NCI-H446 (cell line): ENCODE measurements at places on chromosomes 6 and 20.

GRCh38 chr6:7960141-7960540, 49.6 kb upstream of the TXNDC5 start:
- DNase-seq = no peak

DNA sequence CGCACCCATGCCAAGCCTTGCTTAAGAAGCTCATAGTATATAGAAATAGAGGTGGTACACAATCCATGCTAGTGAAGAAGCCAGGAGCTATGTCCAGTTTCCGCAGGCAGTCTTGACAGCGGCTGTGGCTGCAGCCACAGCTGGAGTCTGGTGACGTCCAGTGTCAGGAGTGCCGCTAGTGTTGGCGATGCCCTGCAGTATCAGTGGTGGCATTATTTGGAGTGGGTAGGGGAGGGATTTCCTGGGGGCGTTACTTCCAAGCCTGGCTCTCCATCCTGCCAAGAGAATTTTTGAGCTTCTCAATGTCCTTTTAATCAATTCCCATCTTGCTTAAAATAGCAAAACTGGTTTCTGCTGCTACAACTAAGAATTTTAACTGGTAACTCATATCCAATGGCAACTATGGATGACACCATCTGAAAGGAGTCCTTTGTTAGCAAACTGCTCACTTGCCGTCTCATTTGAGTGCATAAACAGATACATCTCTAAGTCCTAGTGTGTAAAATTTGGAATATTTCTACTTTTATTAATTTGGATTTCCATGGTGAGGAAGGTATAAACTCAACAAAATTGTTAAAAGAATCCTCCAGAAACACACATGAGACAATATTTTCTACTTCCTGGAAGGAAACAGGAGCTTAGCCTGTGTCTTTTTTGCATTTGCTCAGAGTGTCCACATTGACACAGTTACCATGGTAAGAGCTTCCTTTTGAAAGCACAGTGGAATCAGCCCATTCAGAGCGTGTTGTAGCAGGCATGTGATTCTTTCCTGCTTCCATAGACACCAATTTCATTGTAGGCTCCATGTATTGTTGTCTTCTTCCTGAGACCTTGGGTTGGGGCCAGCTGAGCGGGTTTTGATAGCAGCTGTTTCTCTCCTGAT, 44.6 kb upstream of the PXDC1 start:
- no peak for DNase-seq

- no peak for DNase-seq
Measured at GRCh38 chr6:121439926-121440325, 4.5 kb downstream of the GJA1 start.

DNA sequence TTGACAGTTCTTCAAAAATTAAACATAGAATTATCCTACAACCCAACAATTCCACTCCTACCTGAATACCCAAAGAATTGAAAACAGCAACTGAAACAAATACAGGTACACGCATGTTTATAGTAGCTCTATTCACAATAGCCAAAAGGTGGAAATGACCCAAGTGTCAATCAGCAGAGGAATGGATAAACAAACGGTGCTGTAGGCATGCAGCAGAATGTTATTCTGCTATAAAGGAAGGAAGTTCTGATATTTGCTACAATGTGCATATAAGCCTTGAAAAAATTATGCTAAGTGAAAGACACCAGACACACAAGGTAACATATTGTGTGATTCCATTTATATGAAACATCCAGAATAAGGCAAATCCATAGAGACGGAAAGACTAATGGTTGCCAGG, 38.5 kb upstream of the PRELID3B start:
- DNase-seq = no peak

- no peak for DNase-seq
Measured at GRCh38 chr20:58043236-58044140, 185.0 kb downstream of the ANKRD60 start.

DNA sequence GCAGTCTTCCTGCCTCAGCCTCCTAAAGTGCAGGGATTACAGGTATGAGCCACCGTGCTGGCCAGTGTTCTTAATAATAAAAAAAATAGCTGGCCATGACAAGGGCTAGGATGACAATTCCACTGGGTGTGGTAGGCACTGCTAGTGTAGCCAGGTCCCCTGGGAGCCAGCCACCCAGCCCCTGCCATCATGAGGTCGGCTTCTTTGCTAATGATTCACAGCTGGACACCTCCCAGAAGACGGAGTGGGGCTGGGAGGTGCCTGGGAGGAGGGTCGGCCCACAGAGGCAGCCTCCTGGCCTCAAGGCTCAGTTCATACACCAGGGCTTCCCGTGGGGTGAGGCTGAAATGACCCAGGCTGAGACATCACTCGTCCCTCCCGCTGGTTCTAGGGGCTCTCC, 230.4 kb downstream of the TAF4 start:
- DNase-seq = no peak

- DNase-seq = no peak
Measured at GRCh38 chr6:46876126-46876525, 45.6 kb downstream of the ADGRF5 start.

DNA sequence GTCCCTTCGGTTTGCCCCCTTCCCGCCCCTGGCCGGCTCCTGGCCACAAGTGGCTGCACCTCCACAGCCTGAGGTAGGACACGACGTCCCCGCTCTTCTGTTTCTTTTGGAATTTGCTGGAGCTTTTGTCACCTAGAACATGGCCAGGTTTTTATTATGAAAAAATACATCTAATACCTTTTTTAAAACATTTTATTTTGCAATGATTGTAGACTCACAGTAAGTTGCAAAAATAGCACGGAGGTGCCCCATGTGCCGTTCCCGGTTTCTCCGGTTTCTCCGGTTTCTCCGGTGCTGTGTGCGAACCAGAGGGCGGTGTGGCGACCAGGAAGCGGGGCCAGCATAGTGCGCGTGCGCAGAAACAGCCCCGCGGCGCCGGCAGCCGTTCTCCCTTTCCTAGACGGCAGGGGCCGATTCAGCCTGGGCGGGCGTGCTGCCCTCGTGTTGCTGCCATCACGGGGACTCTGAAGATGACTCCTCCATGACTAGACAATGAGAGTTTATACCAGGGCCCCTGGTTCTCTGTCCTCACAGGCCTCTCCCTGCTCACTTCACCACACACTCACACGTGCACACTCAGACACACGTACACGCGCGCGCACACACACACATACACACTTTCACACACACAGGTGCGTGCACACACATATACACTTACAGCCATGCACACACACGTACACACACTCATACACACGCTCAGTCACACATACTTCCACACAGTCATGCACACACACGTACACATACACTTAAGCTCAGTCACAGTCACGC, 102.1 kb downstream of the TMEM242 start:
- no peak for DNase-seq

DNA sequence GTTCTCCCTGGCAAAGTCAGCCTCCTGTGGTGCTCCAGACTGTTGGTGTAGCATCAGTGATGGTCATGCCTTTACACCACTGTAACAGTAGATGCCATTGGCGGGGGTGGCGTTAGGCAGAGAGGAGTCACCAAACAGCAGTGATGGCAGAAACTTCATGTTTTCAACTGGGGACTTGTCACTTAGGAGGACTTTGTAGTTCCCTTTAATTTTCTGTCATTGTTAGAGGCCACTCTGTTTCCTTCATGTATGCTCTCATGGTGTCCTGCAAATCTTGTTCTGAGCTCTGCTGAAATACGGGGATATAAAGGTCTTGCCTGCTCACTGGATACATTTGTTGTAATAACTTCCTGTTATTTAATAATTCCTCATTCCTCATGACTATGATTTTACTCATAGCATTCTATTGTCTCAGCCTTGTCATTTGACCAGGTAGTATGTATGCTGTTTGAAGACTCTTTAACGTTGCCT, 4.6 kb downstream of the MAP3K4 start:
- no peak for DNase-seq

GRCh38 chr6:80940976-80941375, 811.5 kb downstream of the TENT5A start:
- DNase-seq = no peak
